NCI-H1417 (cell line): ENCODE measurements at places on chromosomes 7 and 10.

GRCh38 chr10:106661133-106661766 is 503.3 kb downstream of the SORCS1 start:
- no peak for DNase-seq

- no peak for DNase-seq
Observed at GRCh38 chr10:33142295-33142694, 184.3 kb upstream of the ITGB1 start.

DNA sequence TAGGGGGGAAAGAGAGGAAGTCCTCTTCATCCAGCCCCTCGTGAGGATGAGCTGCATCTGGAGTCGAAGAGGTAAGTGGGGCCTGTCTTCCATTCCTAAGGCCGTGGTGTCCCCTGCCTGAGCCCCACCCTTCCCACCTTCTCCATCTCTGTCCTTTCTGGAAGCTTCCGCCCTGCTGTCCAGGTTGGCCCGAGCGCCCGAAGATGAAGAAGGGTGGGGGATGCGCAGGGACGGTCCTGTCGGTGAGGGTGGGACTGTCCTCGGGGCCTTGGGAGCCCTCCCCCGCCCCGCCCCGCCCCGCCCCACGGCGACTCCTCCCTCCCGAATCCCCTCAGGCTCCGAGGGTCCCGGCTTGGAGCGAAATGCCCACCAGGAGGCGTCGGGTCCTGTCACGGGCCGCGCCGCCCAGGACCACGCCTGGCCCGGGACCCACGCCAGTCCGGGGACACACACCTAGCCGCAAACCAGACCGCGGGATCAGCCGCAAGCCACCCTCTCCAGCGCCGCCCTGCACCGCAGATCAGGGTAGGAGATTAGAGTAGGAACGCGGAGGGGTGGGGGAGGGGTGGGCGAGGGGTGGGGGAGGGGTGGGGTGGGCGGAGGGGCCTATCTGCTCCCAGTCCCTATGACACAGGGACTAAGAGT is 15.3 kb downstream of the GPRIN2 start:
- DNase-seq: no peak

- DNase-seq: no peak
Observed at GRCh38 chr7:90492250-90492649, 22.8 kb downstream of the PTTG1IP2 start.

- no peak for DNase-seq
Observed at GRCh38 chr7:45979275-45980180, 58.5 kb upstream of the IGFBP3 start.

- no peak for DNase-seq
Observed at GRCh38 chr10:17671307-17671706, 27.4 kb downstream of the STAM start.

GRCh38 chr10:34824870-34825269 is 9.8 kb upstream of the PARD3 start:
- DNase-seq: no peak

GRCh38 chr7:133510326-133511055 is 257.6 kb downstream of the EXOC4 start:
- DNase-seq: peak; percentile 78

DNA sequence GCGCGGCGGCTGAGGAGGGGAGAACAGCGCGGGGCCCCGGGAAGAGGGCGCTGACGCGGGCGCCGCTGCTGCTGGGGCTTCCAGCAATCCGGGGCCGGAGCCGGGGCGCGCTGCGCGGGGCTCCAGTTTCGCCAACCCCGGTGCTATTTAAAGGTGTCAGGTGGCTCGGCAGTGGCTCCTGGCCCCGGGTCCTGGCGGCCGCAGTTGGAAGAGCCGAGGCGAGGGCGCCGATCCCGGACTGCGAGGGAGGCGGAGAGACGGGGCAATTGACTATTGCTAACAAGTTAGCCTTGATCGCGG is 347 bp downstream of the LBX1 start:
- DNase-seq: no peak

DNA sequence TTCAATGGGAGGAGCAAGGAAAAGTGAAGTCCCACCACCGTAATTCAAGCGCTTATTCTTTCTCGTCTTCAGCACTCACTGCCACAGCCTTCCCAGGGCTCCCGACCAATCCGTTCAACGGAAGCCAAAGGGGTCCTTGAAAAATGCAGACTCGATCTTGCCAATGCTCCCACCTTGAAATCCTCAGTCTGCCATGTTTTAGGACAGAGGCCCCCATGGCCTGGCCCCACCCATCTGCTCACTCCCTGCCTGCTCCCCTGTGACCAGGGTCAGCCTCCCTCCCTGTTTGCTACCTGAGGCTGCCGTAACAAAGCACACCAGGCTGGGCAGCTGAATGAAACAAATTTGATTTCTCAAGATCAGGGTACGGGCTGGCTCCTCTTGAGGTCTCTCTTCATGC is 3.0 kb upstream of the DNAAF5 start:
- DNase-seq: no peak

GRCh38 chr7:30699706-30700495 is 17.6 kb upstream of the CRHR2 start:
- DNase-seq: peak; percentile 68

DNA sequence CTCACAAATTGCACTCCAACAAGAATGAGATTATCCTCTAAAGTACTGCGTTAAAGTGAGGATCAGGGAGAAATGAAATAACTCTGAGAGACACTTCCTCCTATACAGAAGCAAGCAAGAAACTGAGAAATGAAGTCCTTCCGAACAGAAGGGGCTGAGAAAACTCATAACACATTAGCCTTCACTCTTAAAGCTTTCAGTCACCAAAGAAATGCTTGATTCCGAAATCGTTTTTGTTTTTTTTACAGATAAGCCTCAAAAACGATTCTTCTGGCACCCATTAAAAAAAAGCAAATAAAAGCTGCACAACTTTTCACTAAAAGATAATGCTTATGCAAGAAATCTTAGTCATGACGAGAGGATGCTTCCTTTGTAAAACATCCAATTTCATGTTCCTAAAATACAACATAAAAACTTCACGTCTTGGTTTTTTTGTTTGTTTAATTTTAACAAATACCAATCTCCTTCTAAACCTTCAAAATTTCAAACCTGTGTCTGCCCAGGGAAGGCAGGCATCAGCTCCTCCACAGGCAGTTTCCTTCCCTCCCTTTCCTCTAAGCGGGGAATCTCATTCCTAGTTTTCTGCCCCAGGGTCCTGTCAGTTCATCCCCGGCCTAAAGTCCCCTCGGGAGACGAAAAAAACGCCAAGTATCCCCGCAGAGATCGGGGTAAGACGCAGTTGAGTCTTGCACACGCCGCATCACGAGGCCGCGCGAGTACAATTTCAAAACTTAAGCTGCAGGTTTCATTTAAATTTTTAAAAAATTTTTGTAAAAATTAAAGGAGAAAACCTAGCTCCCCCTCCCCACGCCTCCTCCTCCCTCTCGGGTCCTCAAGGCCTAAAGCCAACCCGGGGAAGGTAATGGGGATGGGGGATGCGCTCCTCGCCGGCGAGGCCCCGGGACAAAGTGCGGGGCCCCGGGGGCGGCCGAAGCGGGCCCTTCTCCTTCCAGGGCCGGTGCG is 1.1 kb downstream of the BAZ1B start:
- peak; percentile 65 for DNase-seq

GRCh38 chr7:29764227-29764626 is 42.1 kb upstream of the WIPF3 start:
- DNase-seq: no peak

DNA sequence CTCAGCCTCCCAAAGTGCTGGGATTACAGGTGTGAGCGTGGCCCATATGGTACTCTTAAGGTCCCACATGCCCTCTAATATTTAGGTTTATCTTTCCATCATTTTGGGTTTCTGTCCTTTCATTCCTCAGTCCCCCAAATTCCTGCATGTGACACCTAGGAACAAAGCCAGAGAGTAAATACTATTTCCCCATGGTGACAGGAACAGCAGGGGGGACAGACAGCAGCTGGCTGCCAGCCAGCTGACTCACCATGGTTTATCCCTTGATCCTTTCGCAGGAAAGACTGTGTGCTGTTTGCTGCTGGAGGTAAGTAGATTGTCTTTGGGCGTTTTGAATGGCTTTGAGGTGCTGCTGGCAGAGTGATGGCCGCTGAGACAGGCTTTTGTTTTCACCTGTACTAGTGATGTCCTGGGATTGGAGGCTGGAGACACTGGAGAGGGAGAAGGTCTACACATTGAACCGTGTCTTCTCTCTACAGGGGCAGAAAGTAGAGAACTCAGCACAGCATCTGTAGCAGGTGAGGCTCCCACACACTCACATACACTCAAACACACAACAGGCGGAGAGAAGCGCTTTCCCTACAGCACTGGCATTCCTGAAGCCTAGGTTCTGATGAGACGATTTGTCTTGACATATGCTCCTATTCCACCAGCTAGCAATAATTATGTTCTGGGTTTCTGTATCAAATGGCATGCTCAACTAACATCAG is 83.7 kb upstream of the EFCAB10 start:
- DNase-seq: peak; percentile 83

DNA sequence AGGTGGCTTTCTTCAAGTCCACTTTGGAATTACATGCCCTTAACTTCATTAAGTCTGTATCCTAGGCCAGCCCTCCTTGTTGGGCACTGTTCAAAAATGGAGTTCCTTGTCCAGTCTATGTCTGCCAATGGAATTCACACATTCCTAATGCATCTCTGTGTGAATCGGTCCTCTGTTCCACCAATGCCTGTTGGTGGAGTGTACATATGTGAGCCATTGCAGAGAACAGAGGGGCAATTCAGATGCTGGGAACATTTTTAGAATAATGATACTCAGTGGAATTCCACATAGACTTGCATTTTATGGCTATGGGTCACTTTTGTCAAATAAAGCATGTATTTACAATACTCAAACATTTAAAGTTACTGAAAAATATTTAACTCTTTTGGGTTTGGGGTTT is 108.3 kb downstream of the COL28A1 start:
- DNase-seq: no peak

GRCh38 chr7:1268866-1269265 is 36.2 kb downstream of the UNCX start:
- DNase-seq: peak; percentile 60

DNA sequence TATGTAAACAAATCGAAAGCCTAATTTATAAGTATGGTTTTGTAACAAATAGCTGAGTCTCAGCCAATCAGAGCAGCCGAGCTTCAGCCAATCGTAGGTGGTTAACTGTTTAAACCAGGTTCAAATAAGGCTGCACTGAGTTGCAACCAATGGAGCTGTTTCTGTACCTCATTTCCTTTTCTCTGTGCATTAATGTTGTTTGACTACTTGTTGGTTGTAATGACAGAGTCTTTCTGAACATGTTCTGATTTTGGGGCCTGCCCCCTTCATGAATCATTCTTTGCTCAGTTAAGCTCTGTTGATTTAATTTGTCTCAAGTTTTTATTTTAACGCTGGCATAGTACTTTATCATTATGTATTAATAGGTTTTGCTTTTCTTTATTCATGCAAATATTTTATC is 14.6 kb downstream of the OTUD1 start:
- no peak for DNase-seq

- peak; percentile 0 for DNase-seq
Observed at GRCh38 chr10:84008878-84009277, 130.4 kb upstream of the GHITM start.

GRCh38 chr7:120996333-120996987 is 7.9 kb downstream of the CPED1 start:
- DNase-seq: peak; percentile 19

DNA sequence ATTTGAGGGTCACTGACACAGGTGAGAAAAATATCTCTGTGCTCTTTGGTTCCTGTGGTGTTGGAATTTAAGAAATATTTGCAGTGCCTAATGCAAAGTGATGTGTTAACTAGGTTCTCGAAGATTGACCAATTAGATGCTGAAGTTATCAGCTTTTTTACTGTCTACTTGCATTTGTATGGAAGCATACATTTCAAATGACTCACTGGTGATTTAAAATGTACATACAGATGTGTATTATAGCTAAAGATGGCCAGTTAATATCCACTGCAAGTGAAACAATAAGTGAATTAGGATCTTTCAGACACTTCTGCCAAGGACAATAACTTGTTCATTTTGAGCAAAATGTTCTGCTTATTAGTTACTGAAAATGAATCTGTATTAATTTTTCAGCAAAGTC is 205.0 kb downstream of the FANK1 start:
- DNase-seq: no peak

DNA sequence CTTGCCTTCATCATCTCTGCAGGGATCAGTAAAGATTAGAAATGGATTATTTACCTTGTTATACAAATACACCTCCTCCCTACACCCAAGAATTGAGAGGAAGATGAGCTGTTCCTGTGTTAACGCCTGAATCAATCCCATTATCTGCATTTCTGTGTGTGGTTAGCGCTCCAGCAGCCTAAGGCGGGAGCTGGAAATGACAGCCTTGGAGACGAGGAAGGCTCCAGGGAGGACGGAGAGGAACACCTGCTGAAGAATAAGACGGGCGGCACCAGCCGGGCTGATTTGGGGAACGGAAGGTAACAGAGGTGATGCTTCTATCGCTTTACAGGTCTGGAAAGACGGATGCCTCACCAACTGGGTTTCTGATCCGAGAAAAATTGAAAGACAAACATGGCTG is 34.2 kb upstream of the DDC start:
- peak; percentile 91 for DNase-seq

- peak; percentile 92 for DNase-seq
Observed at GRCh38 chr7:148773334-148773733, 74.6 kb downstream of the CUL1 start.

DNA sequence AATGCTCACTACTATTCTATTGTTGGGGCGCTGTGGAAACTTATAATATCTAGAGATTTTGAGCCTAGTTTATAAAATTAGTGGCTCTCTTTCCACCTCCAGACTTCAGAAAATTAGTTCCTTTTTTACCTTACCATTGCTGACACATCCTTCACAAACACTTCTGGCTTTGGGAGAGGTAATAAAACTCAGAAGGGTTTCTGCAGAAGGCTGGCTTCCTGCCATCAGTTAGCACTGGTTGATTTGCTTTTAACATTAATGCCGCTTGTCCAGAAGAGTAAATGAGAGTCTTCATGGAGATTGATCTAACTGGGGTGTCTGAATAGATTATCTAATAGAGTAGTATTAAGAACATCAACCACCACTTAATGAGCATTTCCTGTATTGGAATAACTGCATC is 20.3 kb downstream of the ACSM6 start:
- no peak for DNase-seq

DNA sequence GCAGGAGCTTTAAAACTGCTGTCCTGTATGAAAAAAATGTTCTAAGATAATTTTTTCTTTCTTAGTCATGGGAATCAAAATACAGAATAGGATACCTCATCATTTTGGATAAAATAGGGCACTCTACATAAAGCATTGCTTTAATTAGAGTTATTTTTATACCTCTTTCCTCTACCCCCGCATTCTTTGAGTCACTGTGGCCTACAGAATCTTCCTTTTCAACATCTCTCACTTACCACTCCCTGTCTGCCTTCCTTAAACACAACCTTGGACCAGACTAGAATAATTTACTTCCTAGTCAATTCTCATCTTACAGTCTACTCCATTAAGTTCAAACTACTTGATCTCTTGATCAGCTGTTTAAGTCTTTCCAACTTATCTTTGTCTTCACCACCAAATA is 462.3 kb downstream of the PHTF2 start:
- DNase-seq: no peak

GRCh38 chr10:123479640-123480039 is 186.5 kb upstream of the GPR26 start:
- DNase-seq: no peak
